Activated T-cell treated with anti-CD3 and anti-CD28 coated beads, Interleukin-2, amount 50 U/mL, for 72 hours (primary cell): ENCODE measurements at places on chromosomes 1 and 21. TPM values are rescaled to one million over a fixed set of nuclear protein-coding genes. Genes with fewer than 3 reads are reported as not detected.
A peak's percentile ranks its signal among the peaks of the same experiment; 100 is the strongest.

OR2AK2 gene
- total RNA-seq = 0.35 TPM

GRCh38 chr1:57696904-57697303 lies 273.0 kb upstream of the DAB1 start:
- H3K4me1 ChIP-seq = no peaks in the 10 kb centered on the region
- no peak overlapping the region for H3K27ac ChIP-seq
- peaks cover 4% of the 10 kb centered on the region for H3K36me3 ChIP-seq
- DNase-seq = no peak
- H3K4me3 ChIP-seq = no peak overlapping the region

GRCh38 chr1:2611621-2612437 lies 21.0 kb downstream of the MMEL1 start:
- H3K27me3 ChIP-seq = no peaks in the 10 kb centered on the region
- H3K4me3 ChIP-seq = no peak overlapping the region
- no peak for DNase-seq
- H3K36me3 ChIP-seq = peaks cover 12% of the 10 kb centered on the region

ORC1 gene
- total RNA-seq = 43.5 TPM

DNA sequence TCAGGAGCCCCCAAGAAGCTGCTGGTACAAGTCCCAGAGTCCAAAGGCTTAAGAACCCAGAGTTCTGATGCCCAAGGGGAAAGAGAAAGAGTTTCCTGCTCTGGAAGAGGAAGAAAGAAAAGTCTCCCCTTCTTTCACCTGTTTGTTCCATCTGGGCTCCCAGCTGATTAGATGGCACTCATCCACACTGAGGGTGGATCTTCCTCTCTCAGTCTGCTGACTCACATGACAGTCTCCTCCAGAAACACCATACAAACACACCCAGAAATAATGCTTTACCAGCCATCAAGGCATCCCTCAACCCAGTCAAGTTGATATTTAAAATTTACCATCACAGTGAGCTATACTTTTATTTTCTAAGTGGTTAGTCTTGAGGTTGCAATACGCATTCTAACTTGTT lies 257.9 kb downstream of the PAPPA2 start:
- no peak for DNase-seq
- no peaks in the 10 kb centered on the region for H3K36me3 ChIP-seq
- H3K4me3 ChIP-seq = no peak overlapping the region

LCE6A gene
- total RNA-seq = not detected

TLR5 gene
- 0.60 TPM for total RNA-seq

DNA sequence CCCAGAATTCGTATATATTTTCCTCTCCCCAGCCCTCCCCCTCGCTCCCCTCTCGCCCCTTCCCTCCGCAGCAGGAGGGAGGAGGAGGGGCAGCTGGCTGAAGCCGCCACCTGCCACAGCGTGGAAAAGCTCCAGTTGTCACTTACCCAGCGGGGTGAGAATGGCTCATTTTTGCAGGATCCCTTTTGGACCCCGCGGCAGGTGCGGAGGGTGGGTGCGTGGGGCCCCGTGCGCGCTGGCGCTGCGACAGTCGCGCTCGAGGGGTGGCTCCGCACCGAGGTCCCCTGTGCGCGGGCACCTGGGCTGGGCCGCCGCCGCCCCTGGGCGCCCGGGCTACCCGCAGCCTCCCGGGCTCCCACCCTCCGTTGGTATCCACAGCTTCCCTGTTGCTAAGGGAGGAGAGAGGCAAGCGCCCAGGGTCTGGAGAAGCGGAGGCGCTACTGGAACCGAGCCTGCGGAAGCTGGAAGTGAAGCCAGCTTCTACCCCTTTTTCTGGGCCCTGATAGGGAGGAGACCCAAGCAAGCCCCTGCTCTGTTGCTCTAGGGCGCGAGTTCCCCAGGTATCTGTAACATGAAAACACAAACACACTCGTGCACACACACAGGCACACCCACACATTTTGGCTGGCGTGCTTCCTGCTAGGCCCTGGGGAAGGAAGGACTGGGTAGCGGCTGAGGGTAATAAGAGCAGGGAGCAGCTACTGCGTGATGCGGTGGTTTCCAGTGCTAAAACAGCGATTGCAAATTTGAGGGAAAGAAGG lies at the start of gene ERICH3:
ERICH3 (minus strand) TSS at position 442 of the 761 bp plus-strand sequence; CDS start at position 169, 273 bp downstream.
- DNase-seq = no peak
- peaks cover 6% of the 10 kb centered on the region for H3K4me1 ChIP-seq
- no peak within 1 kb of the TSS for H3K27ac ChIP-seq

DNA sequence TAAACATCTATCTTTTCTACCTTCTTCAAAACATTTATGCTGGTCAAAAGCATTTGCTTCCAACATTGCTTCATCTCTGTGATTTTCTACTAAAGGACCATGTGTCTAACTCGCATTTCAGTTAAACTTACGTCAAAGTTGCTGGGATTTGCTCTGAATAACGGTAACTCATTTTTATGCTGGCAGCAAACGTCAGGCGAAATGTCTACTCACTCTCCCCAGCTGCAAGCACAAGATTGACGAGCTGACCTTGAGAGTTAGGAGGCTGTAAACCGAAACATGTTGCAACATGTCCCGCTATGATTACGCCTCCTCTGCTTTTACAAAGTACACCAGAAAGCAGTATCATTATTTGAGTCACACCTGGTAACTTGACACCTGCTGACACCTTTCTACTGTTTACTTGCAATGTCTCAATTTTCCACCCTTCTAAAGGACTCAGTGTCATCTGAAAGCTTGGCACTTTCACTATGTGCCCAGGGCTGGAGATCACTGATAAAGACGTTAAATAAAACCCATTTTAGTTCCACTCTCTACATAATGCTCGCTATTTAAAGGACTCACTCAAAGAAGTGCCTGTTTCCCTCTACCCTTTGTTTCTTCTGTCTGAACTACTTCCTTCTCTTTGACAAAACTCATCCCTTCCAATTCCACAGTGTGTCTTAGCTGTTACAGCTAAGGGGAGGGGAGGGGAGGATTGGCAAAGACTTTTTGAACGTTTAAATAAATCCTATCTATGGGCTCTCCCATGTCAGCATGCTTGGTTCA lies 111.9 kb downstream of the PTPN14 start:
- H3K27ac ChIP-seq = peak overlapping the region; percentile 100
- peaks cover 65% of the 10 kb centered on the region for H3K4me1 ChIP-seq
- peaks cover 3% of the 10 kb centered on the region for H3K36me3 ChIP-seq
- H3K4me3 ChIP-seq = peak overlapping the region; percentile 83
- H3K27me3 ChIP-seq = no peaks in the 10 kb centered on the region

PLA2G2C gene
- total RNA-seq = 3.1 TPM

DNA sequence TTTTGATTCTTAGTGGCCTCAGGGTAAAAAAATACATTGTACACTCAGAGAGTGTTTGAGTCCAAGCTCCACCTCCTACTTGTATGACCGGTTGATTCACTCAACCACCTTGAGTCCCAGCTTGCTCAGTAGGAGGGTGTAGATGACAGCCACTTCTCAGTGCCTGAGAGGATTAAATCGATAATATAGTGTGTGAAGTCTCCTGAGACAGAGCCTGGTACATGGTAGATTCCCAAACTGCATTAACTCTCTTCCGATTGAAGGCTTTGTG lies 38.4 kb downstream of the NCMAP start:
- H3K4me3 ChIP-seq = no peak overlapping the region
- H3K36me3 ChIP-seq = no peaks in the 10 kb centered on the region
- H3K27ac ChIP-seq = no peak overlapping the region
- H3K27me3 ChIP-seq = no peaks in the 10 kb centered on the region

GRCh38 chr1:2969011-2969844 lies 52.0 kb upstream of the ACTRT2 start:
- H3K27me3 ChIP-seq = no peaks in the 10 kb centered on the region
- no peak overlapping the region for H3K4me3 ChIP-seq
- DNase-seq = no peak
- H3K27ac ChIP-seq = no peak overlapping the region
- no peaks in the 10 kb centered on the region for H3K36me3 ChIP-seq

PRRX1 gene
- total RNA-seq = not detected

CLIC6 gene
- total RNA-seq = 1.6 TPM

RHCE gene
- 0.72 TPM for total RNA-seq

AJAP1 gene
- 0.05 TPM for total RNA-seq

BROX gene
- total RNA-seq = 42.8 TPM

DNA sequence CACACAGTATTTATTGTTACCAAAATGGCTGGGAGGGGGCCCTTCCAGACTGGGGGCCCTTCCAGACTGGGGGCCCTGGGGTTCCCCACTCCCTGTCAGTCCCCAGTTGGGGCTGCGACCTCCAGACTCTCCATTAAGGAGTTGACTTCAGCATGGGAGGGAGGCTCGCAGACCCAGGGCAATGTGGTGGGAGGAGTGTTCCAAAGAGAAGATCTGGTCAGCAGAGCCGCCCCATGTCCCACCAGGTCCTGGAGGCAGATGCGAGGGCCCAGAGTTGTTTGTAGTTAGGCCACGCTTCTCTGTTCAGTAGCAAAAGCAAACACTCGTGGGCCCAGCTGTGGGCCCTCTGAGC lies 285.5 kb downstream of the LRRC40 start:
- H3K27me3 ChIP-seq = no peaks in the 10 kb centered on the region
- H3K27ac ChIP-seq = no peak overlapping the region
- H3K4me3 ChIP-seq = no peak overlapping the region
- no peak for DNase-seq
- H3K36me3 ChIP-seq = no peaks in the 10 kb centered on the region
- H3K4me1 ChIP-seq = no peaks in the 10 kb centered on the region

GRCh38 chr1:22321917-22322316 lies 129.7 kb upstream of the ZBTB40 start:
- H3K27ac ChIP-seq = no peak overlapping the region
- H3K36me3 ChIP-seq = no peaks in the 10 kb centered on the region
- H3K4me3 ChIP-seq = no peak overlapping the region
- no peaks in the 10 kb centered on the region for H3K4me1 ChIP-seq

GRCh38 chr1:44225761-44226160 lies 12.5 kb downstream of the DMAP1 start:
- H3K4me3 ChIP-seq = no peak overlapping the region
- DNase-seq = no peak
- no peaks in the 10 kb centered on the region for H3K36me3 ChIP-seq
- H3K4me1 ChIP-seq = peaks cover 9% of the 10 kb centered on the region
- H3K27ac ChIP-seq = no peak overlapping the region

PLA2G2D gene
- total RNA-seq = not detected

GRCh38 chr1:200154069-200154767 lies 126.7 kb downstream of the NR5A2 start:
- peak overlapping the region; percentile 78 for H3K4me3 ChIP-seq
- no peaks in the 10 kb centered on the region for H3K36me3 ChIP-seq
- no peaks in the 10 kb centered on the region for H3K27me3 ChIP-seq
- H3K4me1 ChIP-seq = peaks cover 61% of the 10 kb centered on the region
- DNase-seq = peak; percentile 62

DNA sequence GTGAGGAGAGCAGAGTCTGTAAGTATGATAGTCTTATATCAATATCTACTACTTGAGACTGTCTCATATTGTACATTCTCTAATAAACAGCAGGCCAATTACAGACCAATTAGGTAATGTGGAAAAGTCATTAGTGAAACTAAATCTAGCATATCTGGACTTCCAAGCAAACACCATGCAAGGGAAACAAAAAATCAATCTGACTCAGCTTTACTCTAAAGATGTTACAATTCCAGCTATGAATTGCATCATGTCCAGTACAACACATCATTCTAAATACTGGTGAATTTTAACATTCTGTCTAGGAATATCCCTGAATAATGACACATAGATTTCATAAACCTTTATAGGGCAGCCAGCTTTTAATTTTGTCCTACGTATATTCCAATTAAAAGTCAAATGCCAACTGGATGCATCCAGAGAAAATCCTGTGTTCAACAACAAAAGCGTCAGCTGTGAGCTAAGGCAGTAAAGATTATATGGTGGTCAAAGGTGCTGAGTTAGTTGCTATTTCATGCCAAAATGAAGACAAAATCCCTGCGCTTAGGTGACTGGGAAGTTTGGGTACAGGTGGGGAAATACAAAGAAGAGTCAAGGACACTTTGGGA lies 159.3 kb downstream of the TTLL7 start:
- no peak for DNase-seq
- peak overlapping the region; percentile 22 for H3K27ac ChIP-seq
- no peak overlapping the region for H3K4me3 ChIP-seq
- peaks cover 2% of the 10 kb centered on the region for H3K36me3 ChIP-seq

DBT gene
- total RNA-seq = 11.9 TPM

GRCh38 chr1:37037690-37038089 lies 3.4 kb upstream of the GRIK3 start:
- H3K27me3 ChIP-seq = peaks cover 61% of the 10 kb centered on the region
- no peak for DNase-seq
- H3K4me1 ChIP-seq = peaks cover 13% of the 10 kb centered on the region
- H3K4me3 ChIP-seq = no peak overlapping the region
- H3K36me3 ChIP-seq = no peaks in the 10 kb centered on the region
- H3K27ac ChIP-seq = no peak overlapping the region

DNA sequence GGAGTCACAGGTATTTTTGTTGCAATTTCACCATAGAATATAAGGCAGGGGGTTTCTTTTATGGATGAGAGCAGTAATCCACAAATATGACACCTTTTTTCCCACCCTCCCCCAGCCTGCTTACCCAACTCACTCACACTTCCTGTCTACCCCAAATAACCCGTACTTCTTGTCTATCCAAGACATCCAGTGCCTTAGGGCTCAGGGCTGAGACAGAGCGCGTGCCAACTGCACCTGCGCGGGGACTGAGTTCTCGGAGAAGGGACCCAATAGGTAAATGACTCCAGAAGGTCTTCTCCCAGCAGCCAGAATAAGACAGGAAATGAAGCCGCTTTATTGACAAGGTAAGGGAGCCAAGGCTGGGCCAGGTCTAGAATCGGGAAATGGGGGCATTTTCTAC lies 369.1 kb downstream of the SIPA1L2 start:
- H3K4me1 ChIP-seq = no peaks in the 10 kb centered on the region
- no peak overlapping the region for H3K27ac ChIP-seq
- DNase-seq = no peak

DNA sequence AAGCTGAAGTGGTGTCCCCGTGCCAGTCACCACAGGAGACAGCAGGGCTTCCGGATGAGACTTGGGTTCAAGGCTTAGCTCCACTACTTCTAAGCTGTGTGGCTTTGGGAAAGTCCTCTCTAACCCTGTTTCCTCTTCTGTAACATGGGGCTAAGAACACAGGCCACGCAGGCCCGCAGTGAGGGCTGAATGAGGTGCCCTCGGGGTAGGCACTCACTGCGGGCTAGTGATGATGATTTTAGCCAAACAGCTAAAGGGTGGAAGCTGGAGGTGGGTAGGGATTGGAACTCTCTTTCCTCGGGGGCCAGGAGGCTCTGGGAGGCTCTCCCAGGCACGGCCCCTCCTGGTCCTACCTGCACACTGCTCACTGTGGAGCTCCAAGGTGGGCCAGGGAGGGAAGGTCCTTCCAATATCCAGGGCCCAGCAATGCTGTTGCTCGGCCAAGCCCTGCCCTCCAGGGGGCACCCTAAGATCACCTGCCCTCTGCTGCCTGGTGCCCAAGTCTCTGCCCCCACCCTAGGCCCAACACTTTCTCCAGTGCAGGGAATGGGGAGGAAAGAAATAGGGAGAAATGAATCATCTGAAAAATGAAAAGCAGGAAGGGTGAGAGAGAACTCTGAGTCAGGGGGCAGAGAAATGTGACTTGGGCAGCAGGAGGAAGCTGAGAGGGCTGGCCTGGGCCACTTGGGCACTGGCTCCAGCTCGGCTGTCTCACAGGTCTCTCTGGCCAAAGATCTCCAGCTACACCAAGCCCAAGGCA lies 19.2 kb upstream of the EVA1B start:
- no peak overlapping the region for H3K27ac ChIP-seq
- peak; percentile 65 for DNase-seq
- no peaks in the 10 kb centered on the region for H3K27me3 ChIP-seq

RSPO1 gene
- total RNA-seq = not detected

MRPL9 gene
- total RNA-seq = 109 TPM

BGLAP gene
- total RNA-seq = 7.4 TPM
